HepG2 (cell line): ENCODE measurements at places on chromosomes 5 and 9. TPM values are rescaled to one million over a fixed set of nuclear protein-coding genes. Genes with fewer than 3 reads are reported as not detected.

DNA sequence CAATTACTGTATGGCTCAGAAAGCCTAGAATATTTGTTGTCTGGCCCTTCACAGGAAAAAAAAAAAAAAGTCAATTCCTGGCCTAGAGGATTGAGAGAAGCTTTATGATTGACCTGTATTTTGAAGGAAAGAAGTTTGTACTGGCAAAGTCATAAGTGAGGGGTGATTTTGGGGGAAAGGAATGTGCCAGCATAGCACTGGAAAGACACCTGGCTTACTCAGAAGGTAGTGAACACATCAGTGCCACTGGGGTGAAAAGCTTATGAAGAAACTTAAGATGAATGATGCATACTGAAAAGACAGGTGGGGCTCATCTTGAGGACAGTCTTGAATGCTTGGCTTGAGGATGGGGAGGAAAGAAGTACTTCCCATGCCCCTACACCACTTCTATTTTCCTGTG, 127.9 kb upstream of the RASA1 start:
- no peak overlapping the region for H3K27ac ChIP-seq
- H3K4me1 ChIP-seq, result no peaks in the 10 kb centered on the region
- H3K36me3 ChIP-seq, result no peaks in the 10 kb centered on the region
- H3K27me3 ChIP-seq, result no peaks in the 10 kb centered on the region

GRCh38 chr9:120386390-120387131, 193.4 kb downstream of the CDK5RAP2 start:
- H3K4me3 ChIP-seq, result no peak overlapping the region
- H3K27me3 ChIP-seq, result no peaks in the 10 kb centered on the region
- peaks cover 90% of the 10 kb centered on the region for H3K4me1 ChIP-seq
- H3K36me3 ChIP-seq, result peaks cover 24% of the 10 kb centered on the region
- DNase-seq, result peak; percentile 89
- peak overlapping the region; percentile 94 for H3K27ac ChIP-seq

GRCh38 chr5:145942201-145942600, 5.8 kb downstream of the SH3RF2 start:
- no peak overlapping the region for H3K27ac ChIP-seq
- H3K4me3 ChIP-seq, result no peak overlapping the region
- no peaks in the 10 kb centered on the region for H3K36me3 ChIP-seq
- H3K4me1 ChIP-seq, result peaks cover 95% of the 10 kb centered on the region

GRCh38 chr5:60295423-60295822, 401.9 kb upstream of the PDE4D start:
- peaks cover 4% of the 10 kb centered on the region; the same call in 1 of the 2 replicates for H3K4me1 ChIP-seq
- H3K36me3 ChIP-seq, result no peaks in the 10 kb centered on the region
- H3K4me3 ChIP-seq, result no peak overlapping the region
- no peak overlapping the region for H3K27ac ChIP-seq

GRCh38 chr9:135879619-135880018, 27.7 kb downstream of the CAMSAP1 start:
- no peak for DNase-seq
- H3K36me3 ChIP-seq, result peaks cover 17% of the 10 kb centered on the region; the same call in 2 of the 3 replicates
- peaks cover 7% of the 10 kb centered on the region for H3K4me1 ChIP-seq
- H3K27ac ChIP-seq, result no peak overlapping the region
- H3K4me3 ChIP-seq, result no peak overlapping the region

- no peak overlapping the region for H3K4me3 ChIP-seq
- H3K27ac ChIP-seq, result no peak overlapping the region
- no peaks in the 10 kb centered on the region for H3K27me3 ChIP-seq
- DNase-seq, result no peak
- peaks cover 8% of the 10 kb centered on the region for H3K4me1 ChIP-seq
Observed at GRCh38 chr5:180831139-180832093, 28.8 kb upstream of the MGAT1 start.

GRCh38 chr5:95938766-95939165, 22.9 kb downstream of the ELL2 start:
- peaks cover 51% of the 10 kb centered on the region for H3K36me3 ChIP-seq
- peaks cover 88% of the 10 kb centered on the region for H3K4me1 ChIP-seq
- H3K27me3 ChIP-seq, result no peaks in the 10 kb centered on the region
- no peak overlapping the region for H3K27ac ChIP-seq
- no peak overlapping the region for H3K4me3 ChIP-seq

GRCh38 chr5:95649274-95649673, 2.7 kb downstream of the RFESD start:
- H3K36me3 ChIP-seq, result no peaks in the 10 kb centered on the region
- no peak overlapping the region for H3K27ac ChIP-seq
- H3K27me3 ChIP-seq, result no peaks in the 10 kb centered on the region
- DNase-seq, result no peak
- peaks cover 33% of the 10 kb centered on the region for H3K4me1 ChIP-seq

GRCh38 chr5:41286696-41287095, 73.4 kb upstream of the C6 start:
- DNase-seq, result no peak
- no peak overlapping the region for H3K4me3 ChIP-seq
- H3K27me3 ChIP-seq, result no peaks in the 10 kb centered on the region
- no peaks in the 10 kb centered on the region for H3K36me3 ChIP-seq
- no peaks in the 10 kb centered on the region for H3K4me1 ChIP-seq
- H3K27ac ChIP-seq, result no peak overlapping the region

GRCh38 chr5:55232271-55232984, 980 bp downstream of the CCNO start:
- no peak for DNase-seq
- peaks cover 74% of the 10 kb centered on the region for H3K27me3 ChIP-seq
- H3K4me3 ChIP-seq, result peak overlapping the region; percentile 48
- H3K27ac ChIP-seq, result no peak overlapping the region
- H3K36me3 ChIP-seq, result no peaks in the 10 kb centered on the region

GRCh38 chr9:70080481-70081119, 37.0 kb downstream of the MAMDC2 start:
- H3K4me3 ChIP-seq, result no peak overlapping the region
- H3K4me1 ChIP-seq, result no peaks in the 10 kb centered on the region; the same call in 1 of the 2 replicates
- no peaks in the 10 kb centered on the region for H3K36me3 ChIP-seq
- peak; percentile 3 for DNase-seq

DNA sequence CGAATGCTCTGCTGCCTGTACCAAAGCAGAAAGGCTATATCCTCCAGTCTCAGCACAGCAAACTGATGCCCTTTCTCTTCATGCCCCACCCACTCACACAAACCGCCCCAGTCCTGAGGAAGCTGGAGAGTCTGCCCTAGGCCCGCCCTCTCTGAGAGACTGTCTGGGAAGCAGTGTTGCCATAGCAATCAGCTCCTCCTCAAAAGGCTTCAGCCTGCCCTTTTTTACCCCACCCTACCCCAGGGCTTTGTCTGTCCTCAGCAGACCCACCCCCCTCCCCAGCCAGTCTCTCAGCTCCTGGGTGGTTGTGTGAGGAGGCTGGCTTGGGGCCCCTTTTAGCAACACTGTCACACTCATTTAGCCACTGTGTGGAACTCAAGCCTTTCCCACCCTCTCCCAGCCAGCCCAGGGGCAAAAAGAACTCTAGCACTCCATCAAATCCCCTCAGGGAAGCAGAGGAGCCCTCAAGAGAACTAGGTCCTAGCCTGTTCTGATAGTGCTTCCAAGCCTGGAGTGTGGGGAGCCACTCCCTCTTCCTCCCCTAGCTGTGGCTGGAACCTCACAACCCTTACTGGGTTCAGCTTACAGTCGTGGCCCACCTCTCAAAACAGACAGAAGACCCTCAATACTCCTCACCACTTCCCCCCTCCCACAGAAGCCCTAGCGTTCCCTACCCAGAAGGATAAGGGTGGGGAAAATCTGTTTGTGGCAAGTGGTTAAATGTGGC, 1.4 kb downstream of the ATOSB start:
- peak; percentile 31 for DNase-seq
- H3K36me3 ChIP-seq, result no peaks in the 10 kb centered on the region
- H3K4me3 ChIP-seq, result peak overlapping the region; percentile 78

- H3K27me3 ChIP-seq, result 0 out of 2 replicates have a peak, but pooled peaks cover 1% of the 10 kb centered on the region
- no peaks in the 10 kb centered on the region for H3K36me3 ChIP-seq
- no peak overlapping the region for H3K27ac ChIP-seq
Observed at GRCh38 chr5:179307931-179308471, 37.3 kb downstream of the ADAMTS2 start.

DNA sequence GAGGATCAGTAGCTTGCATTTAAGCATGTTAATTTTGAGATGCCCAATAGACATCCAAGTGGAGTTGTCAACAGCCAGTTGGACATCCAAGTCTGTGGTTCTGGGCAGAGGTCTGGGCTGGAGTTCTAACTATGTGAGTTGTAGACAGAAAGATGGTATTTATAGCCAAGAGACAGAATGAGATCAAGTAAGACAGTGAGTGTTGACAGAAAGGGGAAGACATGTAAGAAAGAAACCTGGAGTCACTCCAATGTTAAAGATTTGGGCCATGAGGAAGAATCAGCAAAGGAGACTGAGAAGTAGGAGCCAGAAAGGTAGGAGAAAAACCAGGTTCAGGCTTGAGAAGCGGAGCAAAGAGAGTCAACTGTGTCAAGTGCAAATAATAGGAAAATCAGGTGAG, 95.5 kb upstream of the PUM3 start:
- no peak for DNase-seq
- H3K4me1 ChIP-seq, result no peaks in the 10 kb centered on the region
- no peaks in the 10 kb centered on the region for H3K36me3 ChIP-seq
- no peak overlapping the region for H3K27ac ChIP-seq

DNA sequence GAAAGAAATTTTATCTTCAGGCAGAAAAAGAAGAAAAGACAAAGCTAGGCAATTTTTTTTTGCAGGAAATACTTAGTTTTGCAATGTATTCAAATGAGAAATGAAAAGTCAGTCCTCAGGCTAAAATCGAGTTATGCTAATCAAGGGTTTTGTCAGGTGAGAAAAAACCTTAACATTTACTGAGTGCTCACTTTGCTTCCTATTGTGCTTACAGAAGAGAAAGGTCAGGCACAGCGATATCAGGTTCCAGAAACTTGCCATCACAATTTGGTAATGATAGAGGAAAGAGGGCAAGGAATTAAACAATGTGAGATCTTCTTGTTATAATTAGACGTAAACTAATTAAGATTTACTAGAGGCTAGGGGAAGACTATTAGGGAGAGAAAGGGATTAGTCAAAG, 431.7 kb upstream of the CTNND2 start:
- no peak for DNase-seq
- H3K27me3 ChIP-seq, result no peaks in the 10 kb centered on the region
- H3K36me3 ChIP-seq, result no peaks in the 10 kb centered on the region
- H3K4me3 ChIP-seq, result no peak overlapping the region

- no peak overlapping the region for H3K27ac ChIP-seq
- 0 out of 2 replicates have a peak, but pooled peaks cover 2% of the 10 kb centered on the region for H3K27me3 ChIP-seq
- no peaks in the 10 kb centered on the region for H3K4me1 ChIP-seq
- no peak overlapping the region for H3K4me3 ChIP-seq
Observed at GRCh38 chr9:14517154-14517906, 175.9 kb downstream of the ZDHHC21 start.

DNA sequence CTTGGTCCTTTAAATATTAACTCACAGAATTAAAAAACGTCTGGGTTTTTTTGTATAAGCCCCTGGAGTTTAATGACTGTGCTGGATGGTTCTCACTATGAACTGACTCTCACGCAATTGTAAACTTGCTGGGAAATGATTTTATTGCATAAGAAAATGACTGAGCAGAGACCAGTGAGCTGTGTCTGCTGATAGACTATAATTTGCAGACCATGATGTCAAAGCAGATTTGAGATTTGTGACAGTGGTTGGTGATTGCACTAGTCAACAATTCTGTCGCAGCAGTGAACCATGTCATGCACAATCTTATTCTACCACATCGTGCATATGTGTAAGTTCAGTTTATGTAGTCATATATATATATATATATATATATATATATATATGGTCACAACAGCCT, 85.7 kb upstream of the C9orf72 start:
- H3K36me3 ChIP-seq, result no peaks in the 10 kb centered on the region
- H3K27ac ChIP-seq, result no peak overlapping the region
- peaks cover 7% of the 10 kb centered on the region for H3K4me1 ChIP-seq
- no peaks in the 10 kb centered on the region; the same call in 1 of the 2 replicates for H3K27me3 ChIP-seq
- DNase-seq, result no peak

- DNase-seq, result no peak
- H3K27ac ChIP-seq, result no peak overlapping the region
- no peak overlapping the region for H3K4me3 ChIP-seq
- no peaks in the 10 kb centered on the region for H3K4me1 ChIP-seq
Observed at GRCh38 chr5:64417390-64417789, 88.4 kb upstream of the RGS7BP start.

- no peak for DNase-seq
- no peak overlapping the region for H3K4me3 ChIP-seq
- no peaks in the 10 kb centered on the region for H3K27me3 ChIP-seq
- peaks cover 29% of the 10 kb centered on the region for H3K4me1 ChIP-seq
- H3K27ac ChIP-seq, result no peak overlapping the region
- no peaks in the 10 kb centered on the region for H3K36me3 ChIP-seq
Observed at GRCh38 chr9:125883565-125884217, 136.5 kb downstream of the PBX3 start.

GRCh38 chr9:9746826-9747225, 866.0 kb downstream of the PTPRD start:
- no peak overlapping the region for H3K4me3 ChIP-seq
- H3K27ac ChIP-seq, result no peak overlapping the region
- H3K4me1 ChIP-seq, result no peaks in the 10 kb centered on the region
- no peak for DNase-seq
- H3K36me3 ChIP-seq, result no peaks in the 10 kb centered on the region

Gene FBP2
- not detected in 2 replicates for total RNA-seq

Gene OTULINL
- total RNA-seq, result 0.36 and 0.40 TPM in 2 replicates

Gene CCDC192
- total RNA-seq, result not detected in 2 replicates

Gene EPB41L4A
- 0.07 TPM in 1 of 2 replicates, not detected in the other for total RNA-seq

Gene SUSD1
- total RNA-seq, result 16.0 and 25.9 TPM in 2 replicates

Gene RETREG1
- not detected in 2 replicates for total RNA-seq

Gene ZFAND5
- 41.8 and 60.2 TPM in 2 replicates for total RNA-seq
